AG09309 (cell line): ENCODE measurements at places on chromosomes 6 and 20.

- DNase-seq, result no peak
Observed at GRCh38 chr20:36555248-36555647, 13.9 kb downstream of the MYL9 start.

DNA sequence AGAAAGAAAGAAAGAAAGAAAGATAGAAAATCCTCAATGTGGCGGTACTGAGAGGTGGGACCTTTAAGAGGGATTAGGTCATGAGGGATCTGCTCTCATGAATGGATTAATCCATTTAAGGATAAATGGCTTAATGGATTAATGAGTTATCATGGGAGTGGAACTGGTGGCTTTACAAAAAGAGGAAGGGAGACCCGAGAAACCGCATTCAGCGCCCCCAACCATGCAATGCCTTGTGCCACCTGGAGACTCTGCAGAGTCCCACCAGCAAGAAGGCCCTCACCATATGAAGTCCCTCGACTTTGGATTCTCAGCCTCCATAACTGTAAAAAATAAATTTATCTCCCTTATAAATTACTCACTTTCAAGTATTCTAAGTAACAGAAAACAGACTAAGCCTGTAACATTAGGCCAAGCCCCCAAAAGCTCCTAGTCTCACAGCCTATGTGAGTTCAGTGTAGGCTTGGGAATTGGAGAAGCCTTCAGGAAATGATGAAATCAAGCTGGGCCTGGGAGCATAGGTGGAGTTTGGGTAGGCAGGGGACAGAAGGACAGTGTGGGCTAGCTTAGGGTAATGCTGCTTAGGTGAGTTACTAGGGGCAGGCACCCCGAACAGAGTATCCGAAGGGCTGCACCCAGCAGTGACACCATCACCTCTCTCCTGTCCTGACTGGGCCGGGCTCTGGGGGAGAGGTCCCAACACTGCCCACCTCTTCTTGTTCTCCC is 36.2 kb upstream of the RNF24 start:
- no peak for DNase-seq

- DNase-seq, result no peak
Observed at GRCh38 chr6:39998126-39998525, 63.9 kb upstream of the MOCS1 start.

GRCh38 chr6:141874930-141875602 is 257.7 kb upstream of the GJE1 start:
- DNase-seq, result no peak

- no peak for DNase-seq
Observed at GRCh38 chr6:155165029-155165710, 98.6 kb upstream of the CLDN20 start.

- no peak for DNase-seq
Observed at GRCh38 chr6:2028457-2029038, 216.9 kb downstream of the GMDS start.

DNA sequence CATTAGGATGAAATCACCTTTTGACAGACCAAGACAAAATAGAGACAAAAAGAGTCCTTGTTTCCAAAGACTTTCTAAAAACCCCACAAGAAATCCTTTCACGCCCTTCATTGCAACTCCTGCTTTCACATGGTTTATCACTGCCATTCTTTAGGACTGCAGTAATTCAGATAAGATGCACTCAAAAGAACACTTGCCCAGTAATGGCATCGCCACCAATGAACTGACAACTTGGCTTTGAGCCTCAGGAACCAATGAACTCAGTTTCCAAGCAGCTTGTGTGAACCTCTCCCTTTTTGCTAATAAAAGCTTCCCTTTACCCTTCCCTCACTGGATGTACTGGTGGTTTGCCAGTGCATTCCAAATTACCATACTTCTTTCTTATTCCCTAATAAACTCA is 21.8 kb downstream of the OSTM1 start:
- no peak for DNase-seq

DNA sequence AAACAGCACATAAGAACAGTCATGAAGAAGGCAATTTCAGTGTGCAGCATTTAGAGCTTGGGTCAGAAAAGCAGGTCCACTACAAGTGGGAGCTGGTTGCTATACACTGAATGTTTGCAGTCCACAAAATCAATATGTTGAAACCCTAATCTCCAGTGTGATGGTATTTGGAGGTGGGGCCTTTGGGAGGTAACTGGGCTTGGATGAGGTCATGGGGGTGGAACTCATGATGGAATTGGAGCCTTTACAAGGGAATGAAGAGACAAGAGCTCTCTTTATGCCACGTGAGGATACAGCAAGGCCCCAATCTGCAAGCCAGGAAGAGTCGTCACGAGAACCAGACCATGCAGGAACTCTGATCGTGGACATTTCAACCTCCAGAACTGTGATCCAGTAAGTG is 216.7 kb upstream of the SLC35B3 start:
- DNase-seq, result no peak

- DNase-seq, result no peak
Observed at GRCh38 chr6:72374857-72375256, 247.0 kb upstream of the KCNQ5 start.

- no peak for DNase-seq
Observed at GRCh38 chr6:136370988-136371728, 81.5 kb upstream of the BCLAF1 start.

- no peak for DNase-seq
Observed at GRCh38 chr20:16415071-16416053, 157.9 kb downstream of the KIF16B start.

DNA sequence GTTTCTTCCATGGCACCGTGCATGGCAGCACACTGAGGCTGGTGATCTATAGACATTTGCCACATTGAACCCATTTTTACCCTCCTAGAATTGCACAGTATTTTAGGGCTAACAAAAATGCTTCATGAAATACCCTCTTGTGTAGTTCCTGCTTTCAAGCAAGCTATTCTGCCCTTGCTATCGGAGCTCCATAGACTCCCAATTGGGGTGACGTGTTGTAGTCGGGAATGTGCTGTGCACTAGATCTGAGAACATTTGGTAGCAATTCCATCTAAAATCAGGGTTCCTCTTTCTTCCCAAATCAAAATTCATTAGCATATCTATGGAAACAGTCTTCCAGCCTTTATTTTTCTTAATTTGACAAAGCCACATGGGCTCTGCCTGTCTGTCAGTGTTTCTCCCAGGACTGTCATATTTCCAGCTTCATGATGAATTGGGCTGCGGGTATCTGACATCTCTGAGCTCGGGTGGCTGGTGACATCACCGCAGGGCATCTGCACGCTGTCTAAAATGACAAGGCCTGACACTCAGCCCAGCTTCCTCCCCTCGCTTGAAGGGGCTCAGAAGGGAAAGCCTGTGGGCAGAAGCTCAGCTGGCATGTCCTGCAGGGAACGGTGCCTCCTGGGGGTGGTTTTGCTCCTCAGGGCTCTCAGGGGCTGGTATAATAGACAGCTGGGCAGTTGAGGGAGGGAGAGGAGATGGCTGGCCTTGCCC is 406.4 kb downstream of the QKI start:
- no peak for DNase-seq

DNA sequence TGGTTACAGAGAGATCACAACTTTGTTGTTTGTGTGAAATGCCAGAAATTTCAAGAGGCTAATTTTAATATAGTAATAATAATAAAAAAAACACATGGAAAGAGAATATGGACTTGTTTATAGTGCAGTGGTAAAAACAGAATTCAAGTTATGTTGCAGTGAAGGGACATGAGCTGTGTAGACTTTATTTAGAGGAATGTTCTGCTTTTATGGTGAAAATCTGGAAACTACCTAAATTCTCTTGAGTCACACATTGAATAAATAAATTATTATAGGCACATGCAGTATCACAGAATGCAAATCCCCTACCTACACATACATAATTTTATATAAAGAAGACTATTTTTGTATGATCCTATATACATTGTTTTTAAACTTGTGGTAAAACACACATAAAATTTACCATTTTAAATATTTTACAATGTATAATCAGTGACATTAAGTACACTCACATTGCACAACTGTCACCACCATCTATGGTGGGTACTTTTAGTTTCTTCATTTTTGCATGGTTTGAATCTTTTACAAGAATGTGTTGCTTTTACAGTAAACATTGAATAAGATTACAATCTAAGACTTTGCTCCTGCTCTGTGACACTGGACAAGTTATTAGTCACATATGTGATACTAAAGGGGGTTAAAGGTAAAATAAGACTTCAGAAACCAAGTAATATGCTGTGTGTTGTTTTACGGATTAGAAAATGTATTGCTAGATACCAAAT is 107.4 kb downstream of the B3GAT2 start:
- no peak for DNase-seq

DNA sequence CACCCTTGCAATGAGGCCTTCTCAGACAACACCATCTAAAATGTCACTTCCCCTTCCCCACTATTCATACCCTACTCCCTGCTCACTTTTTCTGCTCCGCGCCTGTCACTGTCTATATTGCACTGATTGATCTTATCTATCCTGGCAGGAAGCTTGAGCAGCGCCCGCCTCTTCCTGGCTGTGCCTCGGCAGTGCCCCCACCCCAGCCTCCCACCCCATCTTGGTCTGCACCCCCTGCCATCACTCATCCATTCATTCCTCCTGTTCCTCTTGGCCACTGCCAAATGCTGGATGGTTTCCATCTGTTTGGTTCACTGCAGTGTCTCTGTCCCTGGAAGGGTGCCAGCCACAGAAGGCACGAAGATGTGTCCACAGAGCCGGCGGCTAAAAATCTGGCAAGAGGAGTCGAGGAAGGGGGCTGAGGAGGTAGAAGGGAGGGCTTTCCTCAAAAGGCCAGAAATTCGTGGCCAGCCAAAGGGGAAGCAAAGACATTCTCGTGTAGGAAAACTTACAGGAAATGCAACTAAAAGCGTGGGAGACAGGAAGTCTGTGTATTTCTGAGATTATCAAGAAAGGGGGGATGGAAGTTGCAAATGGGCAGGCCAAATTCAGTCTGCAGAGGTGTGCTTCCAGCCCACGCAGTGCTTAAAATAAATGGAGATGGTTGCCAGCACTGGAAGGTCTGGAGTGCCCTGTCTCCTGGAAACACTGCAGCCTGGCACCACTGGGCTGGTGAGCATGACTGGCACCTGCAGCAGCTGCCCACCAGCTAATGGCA is 27.6 kb downstream of the SYNJ2 start:
- DNase-seq, result no peak

GRCh38 chr6:53189554-53189953 is 40.9 kb upstream of the GCM1 start:
- peak; percentile 27 for DNase-seq
